Heart right ventricle (tissue), 16 donors: ENCODE measurements at places on chromosomes 5 and 9.

DNA sequence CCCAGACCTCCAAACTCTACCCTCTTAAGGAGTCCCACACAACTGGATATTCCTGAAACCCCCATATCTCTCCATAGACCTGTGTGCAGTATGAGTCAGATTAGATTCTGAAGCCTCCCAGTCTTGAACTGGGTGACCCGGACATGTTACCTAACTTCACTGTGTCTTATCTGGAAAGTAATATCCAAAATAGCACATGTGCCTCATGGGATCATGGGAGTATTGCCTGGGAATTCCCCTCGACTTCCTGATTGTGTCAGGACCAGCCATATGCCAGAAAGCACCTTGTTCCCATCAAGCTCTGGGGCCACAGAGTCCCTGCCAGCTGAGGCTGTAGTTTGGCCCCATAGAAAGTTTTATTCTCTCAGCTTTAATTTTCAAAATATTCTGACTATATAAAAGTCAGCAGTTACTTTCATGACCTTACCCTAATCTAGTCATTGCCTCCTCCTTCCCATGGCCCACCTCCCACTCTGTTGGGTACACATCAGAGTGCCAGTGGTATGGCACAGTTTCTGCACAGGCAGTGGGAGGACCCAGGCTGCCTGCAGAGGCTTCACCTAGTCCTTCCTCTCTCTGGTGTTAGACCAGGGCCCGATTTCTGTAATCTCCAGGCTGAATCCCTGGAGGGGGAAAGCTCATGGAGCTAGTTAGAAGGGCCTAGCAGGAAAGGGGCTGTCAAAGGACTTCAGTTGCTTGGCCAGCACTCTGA is 19.5 kb upstream of the B4GALT1 start:
- H3K4me1 ChIP-seq = peaks cover 52% of the 10 kb centered on the region
- H3K27me3 ChIP-seq = no peaks in the 10 kb centered on the region
- H3K4me3 ChIP-seq = no peak overlapping the region
- DNase-seq = peak; percentile 61
- H3K27ac ChIP-seq = peak overlapping the region; percentile 71

GRCh38 chr5:171596391-171596878 is 177.0 kb downstream of the FGF18 start:
- H3K27ac ChIP-seq = no peak overlapping the region
- DNase-seq = peak; percentile 85
- no peaks in the 10 kb centered on the region for H3K36me3 ChIP-seq
- H3K4me3 ChIP-seq = no peak overlapping the region
- peaks cover 7% of the 10 kb centered on the region for H3K4me1 ChIP-seq
- no peaks in the 10 kb centered on the region for H3K27me3 ChIP-seq

DNA sequence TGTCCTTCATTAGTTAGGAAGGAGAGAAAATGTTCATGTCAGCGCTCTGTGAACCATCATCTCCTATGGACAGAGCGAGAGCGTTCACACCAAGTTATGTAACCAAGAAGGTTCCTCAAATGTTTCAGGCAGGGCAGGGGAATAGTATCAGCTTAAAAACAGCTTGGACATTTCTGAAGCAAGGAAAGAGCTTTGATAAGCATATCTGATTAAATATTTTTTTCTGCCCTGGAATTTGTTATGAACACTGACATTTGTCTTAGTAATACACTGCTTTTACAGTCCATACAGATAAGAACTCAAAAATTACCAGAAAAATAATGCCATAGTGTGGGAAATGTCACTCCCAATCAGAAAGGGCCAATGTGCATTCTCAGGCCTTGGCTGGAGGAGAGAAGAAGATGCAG is 66.3 kb upstream of the LIFR start:
- no peak for DNase-seq
- no peaks in the 10 kb centered on the region for H3K36me3 ChIP-seq
- no peak overlapping the region for H3K4me3 ChIP-seq

- peak overlapping the region; percentile 66 for H3K4me3 ChIP-seq
- no peaks in the 10 kb centered on the region for H3K27me3 ChIP-seq
- H3K4me1 ChIP-seq = peaks cover 49% of the 10 kb centered on the region
- H3K36me3 ChIP-seq = no peaks in the 10 kb centered on the region
- peak; percentile 74 for DNase-seq
- H3K27ac ChIP-seq = peak overlapping the region; percentile 97
Observed at GRCh38 chr5:134526483-134527155, 1.1 kb downstream of the JADE2 start.

DNA sequence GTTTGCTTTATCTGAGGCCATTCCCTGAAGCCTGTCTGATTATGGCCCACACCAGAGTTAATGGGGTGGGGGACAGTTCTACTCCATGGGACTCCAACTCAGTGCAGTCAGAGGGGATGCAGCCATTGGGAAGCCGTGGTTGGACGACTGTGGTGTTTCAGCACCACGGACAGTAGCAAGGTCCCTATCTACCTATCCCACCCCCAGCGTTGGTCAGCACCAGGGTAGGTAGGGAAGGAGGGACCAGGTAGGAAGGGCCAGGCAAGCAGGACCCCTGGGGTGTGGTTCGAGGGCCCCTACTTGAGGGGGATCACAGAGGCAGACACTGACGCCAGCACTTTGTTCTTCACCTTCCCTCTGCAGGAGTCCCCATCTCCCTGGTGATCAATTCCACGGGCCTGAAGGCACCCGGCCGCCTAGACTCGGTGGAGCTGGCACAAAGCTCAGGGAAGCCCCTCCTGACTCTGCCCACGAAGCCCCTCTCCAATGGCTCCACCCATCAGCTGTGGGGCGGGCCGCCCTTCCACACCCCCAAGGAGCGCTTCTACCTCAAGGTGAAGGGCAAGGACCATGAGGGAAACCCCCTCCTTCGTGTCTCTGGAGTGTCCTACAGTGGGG is 33.2 kb downstream of the HMCN2 start:
- H3K27ac ChIP-seq = no peak overlapping the region
- no peaks in the 10 kb centered on the region for H3K27me3 ChIP-seq

DNA sequence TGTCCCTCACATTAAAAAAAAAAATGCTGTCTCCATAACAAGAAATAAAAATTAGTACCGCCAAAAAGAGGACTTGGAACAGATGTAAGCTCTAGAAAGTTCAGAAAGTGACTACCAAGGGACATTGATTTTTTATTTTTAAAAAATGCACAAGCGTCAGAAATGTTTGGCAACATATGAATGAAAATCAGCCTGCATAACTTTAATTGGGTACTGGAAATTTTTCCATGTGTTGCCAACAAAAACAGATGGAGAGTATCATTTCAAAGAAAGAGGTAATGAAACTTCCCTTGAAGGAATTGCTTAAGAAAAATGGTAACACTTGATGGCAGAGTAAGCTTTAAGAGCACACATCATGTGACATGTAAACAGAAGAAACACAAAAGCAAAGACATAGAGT is 47.2 kb downstream of the OR2K2 start:
- no peak for DNase-seq
- H3K4me3 ChIP-seq = peak overlapping the region; percentile 13
- H3K36me3 ChIP-seq = no peaks in the 10 kb centered on the region
- H3K27me3 ChIP-seq = no peaks in the 10 kb centered on the region
- H3K27ac ChIP-seq = no peak overlapping the region

DNA sequence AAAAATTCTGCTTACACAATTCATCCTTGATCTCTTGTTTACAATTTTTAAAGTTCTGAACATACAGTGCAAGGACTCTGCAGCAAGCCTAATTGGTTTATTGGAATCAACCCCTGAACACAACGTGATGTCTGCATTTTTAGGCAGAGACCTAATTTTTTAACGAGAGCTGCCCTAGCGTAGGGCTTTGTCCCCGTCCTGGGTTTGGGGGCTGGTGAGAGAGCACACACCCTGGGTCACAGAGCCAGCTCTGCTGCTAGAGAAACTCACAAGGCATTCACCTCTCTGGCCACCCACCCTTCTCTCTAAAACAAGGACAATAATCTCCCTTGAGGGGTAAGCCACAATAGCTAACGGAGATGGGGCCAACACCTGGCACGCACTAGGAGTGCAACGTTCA is 28.2 kb downstream of the SH3PXD2B start:
- peaks cover 64% of the 10 kb centered on the region for H3K4me1 ChIP-seq
- H3K27me3 ChIP-seq = no peaks in the 10 kb centered on the region
- H3K27ac ChIP-seq = no peak overlapping the region
- H3K36me3 ChIP-seq = peaks cover 16% of the 10 kb centered on the region
- DNase-seq = no peak

GRCh38 chr5:150659360-150660107 is 1.5 kb upstream of the MYOZ3 start:
- peaks cover 64% of the 10 kb centered on the region for H3K4me1 ChIP-seq
- peak overlapping the region; percentile 25 for H3K27ac ChIP-seq

DNA sequence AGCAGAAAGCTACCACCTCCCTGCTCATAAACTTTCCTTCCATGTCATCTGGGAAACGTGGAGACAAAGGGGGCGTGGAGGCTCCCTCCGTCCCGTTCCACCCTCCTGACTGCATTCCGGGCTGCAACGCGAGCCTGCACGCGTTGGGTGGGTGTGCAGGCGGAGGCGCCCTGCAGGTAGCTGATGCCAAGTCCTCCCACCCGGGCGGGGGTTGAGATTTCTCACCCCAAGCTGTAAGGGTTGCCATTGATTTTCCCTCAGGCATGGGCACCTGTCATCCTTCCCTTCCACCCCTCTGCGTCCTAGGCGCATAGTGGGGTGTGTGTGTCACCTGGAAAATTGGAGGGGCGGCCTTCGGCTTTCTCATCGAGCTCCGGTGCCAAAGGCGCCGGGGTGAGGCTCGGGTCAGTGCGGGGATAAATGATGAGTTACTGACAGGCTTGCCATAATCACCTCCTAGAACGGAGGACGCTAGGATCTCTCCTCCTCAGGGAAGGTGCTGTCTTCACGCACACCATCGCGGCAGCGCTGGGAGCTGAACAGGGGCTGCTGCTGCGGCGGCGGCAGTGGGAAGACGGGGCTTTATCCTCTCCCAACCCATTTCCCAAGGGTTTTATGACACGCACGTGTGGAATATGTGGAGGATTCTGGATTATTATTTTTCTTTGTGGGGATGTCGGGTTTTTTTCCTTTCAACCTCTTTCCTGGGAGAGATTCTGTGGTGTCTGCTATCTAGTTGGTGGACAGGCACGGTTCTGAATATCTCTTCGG is 973 bp downstream of the PLPPR1 start:
- peak overlapping the region; percentile 39 for H3K4me3 ChIP-seq
- H3K27me3 ChIP-seq = peaks cover 19% of the 10 kb centered on the region
- H3K27ac ChIP-seq = no peak overlapping the region
- no peaks in the 10 kb centered on the region for H3K4me1 ChIP-seq

- DNase-seq = no peak
- no peak overlapping the region for H3K27ac ChIP-seq
- H3K36me3 ChIP-seq = no peaks in the 10 kb centered on the region
- no peaks in the 10 kb centered on the region for H3K4me1 ChIP-seq
- no peak overlapping the region for H3K4me3 ChIP-seq
Observed at GRCh38 chr5:118233606-118234005, 754.7 kb downstream of the DTWD2 start.
